ENCODE measurements at places on chromosomes 16 and 17.

- no peak for DNase-seq
These were observed 2.3 kb upstream of the CDK3 start for GRCh38 chr17:75998327-75998795.

- DNase-seq: no peak
These were observed 6.7 kb upstream of the RPL38 start for GRCh38 chr17:74196541-74197317.

DNA sequence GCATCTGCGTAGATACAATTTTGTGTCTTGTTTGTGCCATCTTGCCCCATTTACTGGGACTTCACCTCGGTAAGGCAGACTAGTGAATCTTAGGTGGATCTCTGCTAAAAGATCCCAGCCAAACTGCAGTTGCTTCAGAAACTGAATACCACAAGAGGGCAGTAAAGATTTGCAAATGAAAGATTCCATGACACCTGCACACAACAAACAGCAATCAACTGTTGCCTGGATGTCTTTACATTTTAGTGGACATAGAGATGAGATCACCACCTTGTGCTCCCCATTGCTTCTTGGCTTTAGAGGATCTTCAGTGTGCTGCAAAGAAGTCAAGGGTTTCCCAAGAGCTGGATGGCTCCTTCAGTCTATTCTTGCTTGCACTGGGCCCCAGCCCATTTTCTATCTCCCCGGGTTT is 119.2 kb upstream of the CACNG5 start:
- DNase-seq: peak; percentile 33

GRCh38 chr16:27052007-27052406 is 14.7 kb upstream of the C16orf82 start:
- no peak for DNase-seq

DNA sequence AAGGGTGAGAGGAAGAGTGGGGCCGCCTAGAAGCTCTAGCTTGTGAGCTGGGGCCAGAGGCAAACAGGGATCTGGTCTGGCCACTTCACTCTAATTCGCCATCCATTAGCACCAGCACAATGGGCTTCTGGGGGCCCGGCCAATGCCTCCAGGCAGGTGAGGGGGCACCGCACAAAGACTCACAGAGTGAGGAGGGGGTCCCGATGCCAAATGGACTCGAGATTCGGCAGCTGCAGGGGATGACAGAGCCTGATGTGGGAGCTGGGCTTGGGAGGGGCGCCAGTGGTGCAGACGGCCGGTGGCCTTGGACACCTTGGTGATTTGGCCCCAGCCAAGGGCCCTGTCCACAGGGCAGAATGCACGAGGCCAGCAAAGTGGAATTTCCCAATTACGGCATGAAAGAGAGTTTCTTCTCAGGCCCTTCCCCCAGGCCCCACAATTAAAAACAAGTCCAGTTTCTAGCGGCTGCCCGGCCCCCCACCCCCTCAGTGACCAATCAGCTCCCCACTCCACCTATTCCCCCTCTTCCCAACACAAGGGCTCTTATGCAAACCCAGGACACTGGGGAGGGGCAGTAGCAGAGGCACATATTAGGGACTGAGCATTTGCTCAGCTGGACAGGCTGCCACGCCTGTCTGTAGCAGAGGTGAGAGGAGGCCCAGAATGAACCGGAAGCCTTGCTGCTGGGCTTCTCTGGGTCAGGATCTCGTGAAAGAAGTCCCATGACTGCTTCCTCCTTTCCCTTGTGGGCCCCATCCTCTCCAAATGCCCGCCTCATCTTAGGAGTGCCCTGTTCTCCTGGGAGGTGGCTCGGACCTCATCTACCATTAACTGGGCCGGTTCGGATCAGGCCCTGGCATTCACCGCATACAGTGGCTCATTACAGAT is 39.4 kb upstream of the MTSS2 start:
- DNase-seq: no peak

DNA sequence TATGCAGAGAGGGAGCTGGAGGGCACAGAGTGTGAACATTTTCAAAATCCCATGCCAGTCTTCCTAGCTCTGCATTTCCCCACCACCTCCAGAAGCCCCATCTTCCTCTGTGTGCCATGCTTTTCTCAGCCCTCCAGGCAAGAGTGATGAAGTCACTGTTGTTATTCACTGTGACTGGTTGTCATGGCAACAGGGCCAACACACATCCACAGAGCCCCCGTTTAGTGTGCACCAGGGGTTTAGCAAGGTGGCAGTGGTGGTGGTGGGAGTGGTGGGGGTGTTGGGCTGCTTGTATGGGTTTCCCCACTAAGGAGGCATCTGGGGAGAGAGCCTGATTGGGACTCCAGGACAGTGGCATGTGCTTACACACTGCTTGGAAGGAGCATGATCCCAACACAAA is 309.9 kb upstream of the ASIC2 start:
- no peak for DNase-seq

- no peak for DNase-seq
These were observed 23.8 kb downstream of the GGA2 start for GRCh38 chr16:23486480-23486879.

DNA sequence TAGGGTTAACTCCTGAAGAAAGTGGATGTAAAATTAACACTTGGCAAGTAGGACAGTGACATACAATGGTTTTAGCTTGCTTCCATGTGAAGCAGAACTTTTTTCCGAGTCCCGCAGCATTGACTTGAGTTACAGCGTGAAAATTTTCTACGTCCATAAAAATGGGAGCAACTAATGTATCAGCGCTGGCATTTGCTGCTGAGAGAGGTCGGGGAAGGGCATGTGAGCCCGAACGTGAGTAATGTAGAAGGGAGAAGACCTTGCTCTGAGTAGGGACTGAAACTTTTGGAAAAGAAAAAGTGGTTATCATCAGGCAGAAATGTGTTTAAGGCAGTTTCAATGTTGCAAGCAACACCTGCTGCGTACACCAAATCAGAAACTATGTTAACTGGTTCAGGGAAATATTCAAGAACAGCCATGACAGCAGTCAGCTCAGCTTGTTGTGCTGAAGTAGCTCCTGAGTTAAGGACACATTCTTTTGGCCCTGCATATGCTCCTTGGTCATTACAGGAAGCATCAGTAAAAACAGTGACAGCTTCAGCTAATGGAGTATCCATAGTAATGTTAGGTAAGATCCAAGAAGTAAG is 70.9 kb upstream of the ARL4D start:
- DNase-seq: no peak

DNA sequence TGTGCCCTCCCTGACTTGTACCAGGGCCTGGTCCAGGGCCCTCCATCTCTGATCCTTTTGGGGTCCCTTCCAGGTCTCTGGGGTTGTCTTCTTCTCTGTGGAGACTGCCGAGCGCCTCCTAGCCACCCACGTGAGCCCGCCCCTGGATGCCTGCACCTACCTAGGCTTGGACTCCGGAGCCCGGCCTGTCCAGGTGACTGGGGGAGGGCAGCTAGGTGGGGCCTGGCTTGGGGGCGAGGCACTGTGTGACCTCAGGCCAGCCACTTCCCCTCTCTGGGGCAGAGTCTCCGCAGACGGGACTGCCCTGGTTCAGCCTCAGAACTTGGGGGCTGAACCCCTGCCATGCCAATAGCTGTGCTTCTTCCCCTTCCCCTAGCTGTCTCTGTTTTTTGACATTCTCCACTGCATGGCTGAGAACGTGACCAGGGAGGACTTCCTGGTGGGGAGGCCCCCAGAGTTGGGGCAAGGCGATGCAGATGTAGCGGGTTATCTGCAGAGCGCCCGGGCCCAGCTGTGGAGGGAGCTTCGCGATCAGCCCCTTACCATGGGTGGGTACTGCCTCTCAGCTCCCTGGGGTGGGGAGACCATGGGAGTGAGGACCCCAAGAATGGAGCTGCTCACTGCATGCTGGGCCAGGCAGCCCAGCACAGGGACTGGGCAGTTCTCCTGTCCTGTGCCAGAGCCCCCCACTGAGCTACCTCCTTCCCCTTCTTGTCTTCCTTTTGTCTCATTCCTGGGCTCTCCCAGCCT is 14.6 kb downstream of the FCSK start:
- DNase-seq: no peak

DNA sequence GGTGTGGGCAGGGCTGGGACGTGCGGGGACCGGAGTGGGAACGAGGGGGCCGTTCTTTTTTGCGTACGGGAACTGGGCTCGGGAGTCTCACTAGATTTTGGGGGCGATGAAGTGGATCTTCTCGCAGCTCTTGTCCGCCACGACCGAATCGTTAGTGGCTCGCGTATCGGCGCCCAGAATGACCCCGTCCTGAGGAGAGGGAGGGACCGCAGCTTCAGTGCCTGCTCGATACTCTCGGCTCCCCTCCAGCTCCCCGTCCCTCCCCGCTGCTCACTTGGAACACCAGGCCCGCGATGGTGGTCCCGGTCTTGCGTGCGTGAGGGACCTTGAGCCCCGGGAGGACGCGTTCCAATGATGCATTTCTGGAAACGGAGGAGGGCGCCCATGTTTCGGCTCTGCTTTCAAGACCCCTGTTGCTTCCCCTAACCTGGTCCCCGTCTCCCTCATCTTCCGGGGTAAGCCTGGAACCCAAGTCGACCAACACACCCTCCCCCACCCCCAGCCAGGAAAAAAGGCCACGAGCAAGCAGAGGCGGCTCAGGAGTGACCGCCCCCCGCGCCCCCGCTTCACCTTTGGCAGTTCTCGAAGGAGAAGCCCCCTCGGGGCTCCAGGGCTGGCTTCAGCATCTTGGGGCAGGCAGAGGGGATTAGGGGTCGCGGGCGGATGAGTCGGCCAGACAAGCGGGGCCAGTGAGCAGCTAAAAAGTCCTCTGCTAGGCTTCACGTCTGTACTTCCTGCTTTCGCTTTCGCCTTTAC is at the start of gene PSMB10:
Gene PSMB10, minus strand, starts transcription at position 727 of the 756 bp plus-strand sequence. Its CDS starts 101 bp downstream, at position 626.
- no peak for DNase-seq

DNA sequence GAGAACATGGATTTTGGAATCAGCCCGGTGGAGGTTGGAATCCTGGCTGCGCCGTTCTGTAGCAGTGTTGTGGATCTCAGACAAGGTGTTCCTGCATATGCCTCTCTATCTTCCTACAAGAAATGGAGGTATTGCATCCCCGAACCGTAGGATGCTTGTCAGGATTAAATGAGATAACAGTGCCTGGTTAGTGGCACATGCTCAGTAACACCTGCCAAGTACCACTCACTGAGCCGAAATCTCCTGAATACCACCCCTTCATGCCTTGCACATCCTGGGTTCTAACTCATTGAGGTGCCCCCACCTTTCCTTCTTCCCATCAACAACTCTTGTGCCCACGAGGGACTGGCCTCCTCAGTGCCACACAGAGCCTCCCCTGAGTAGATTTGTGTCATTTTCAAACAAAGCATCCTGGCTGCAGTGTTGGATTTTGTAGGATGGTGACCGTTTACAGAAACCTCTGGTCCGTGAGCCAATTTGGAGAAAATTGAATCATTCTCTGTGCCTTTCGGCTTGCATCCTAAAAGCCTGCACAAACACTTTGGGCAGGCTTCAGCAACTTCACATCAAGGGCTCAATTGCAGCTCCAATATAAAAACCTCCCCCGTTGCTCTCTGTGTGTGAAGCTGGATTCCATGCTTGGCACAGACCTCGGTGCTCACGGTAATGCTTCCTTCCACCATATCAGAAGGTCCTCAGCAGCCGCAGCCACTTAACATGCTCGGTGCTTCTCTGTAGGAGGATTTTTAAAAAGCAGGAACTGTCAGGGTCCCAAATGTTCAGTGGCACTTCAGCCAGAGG is 84.2 kb downstream of the WWOX start:
- no peak for DNase-seq
